ENCODE measurements at places on chromosomes 11 and 22.

- no peak for DNase-seq
Observed at GRCh38 chr22:48577014-48577690, 1250.5 kb downstream of the BRD1 start.

DNA sequence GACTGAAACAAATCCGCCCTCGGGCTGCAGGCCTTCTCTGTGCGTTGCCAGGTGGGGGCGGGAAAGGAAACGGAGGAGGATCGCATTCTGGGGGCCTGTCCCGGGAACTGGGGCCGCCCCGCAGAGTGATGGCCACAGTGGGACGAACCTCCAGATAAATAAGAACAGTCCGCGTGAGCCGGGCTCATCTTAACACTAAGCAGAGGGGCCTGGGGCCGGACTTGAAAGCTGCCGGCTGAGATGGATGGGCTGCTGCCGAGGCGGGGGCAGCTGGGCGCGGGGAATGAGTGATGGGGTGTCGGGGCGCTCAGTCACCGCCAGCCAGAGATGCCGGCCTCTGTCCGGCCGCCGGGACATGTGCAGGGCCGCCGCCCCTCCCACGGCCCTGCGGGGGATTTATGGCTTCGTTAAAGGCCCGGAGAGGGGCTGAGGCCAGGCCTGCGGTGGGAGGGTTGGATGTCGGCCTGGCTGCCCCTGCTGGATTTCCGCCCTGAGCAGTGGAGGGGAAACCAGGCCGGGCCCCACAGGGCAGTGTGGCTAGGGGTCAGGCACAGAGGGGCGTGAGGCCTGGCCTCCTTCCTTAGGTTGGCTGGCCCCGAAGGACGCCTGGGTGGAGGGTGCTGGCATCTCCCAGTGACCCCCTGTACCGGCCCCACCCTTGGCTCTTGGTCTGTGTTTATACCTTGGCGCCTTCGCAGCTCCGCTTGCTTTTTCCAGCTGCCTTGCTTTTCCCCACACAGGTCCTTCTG lies 45.3 kb upstream of the CD82 start:
- no peak for DNase-seq

DNA sequence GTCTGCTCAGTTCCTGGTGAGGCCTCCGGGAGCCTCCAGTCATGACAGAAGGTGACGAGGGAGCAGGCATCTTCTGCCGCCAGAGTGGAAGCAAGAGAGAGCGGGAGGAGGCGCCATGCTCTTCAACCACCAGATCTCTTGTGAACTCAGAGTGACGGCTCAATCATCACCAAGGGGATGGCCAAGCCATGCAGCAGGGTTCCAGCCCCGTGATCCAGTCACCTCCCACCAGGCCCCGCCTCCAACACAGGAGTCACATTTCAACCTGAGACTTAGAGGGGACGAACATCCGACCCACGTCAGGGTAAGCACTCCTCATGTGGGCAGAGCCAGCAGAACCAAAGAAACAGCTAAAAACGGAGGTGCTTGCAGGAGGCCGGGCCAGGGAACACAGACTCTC lies 1470.5 kb downstream of the BRD1 start:
- no peak for DNase-seq

- no peak for DNase-seq
Observed at GRCh38 chr11:62725646-62726045, 1.6 kb downstream of the HNRNPUL2 start.
